ENCODE measurements at places on chromosomes 1 and 21.

DNA sequence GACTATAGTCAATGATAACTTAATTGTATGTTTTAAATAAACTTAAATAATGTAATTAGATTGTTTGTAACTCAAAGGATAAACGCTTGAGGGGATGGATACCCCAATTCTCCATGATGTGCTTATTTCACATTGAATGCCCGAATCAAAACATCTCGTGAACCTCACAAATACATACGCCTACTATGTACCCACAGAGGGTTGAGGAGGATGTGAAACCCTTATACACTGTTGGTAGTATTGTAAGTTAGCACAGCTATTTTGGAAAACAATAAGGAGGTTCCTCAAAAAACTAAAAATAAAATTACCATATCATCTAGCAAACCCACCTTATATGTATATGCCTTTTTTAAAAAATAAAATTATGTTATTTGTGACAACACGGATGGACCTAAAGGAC is 198.6 kb downstream of the MRPL39 start:
- no peak for DNase-seq

- DNase-seq = no peak
Observed at GRCh38 chr1:94553323-94553730, 11.8 kb upstream of the F3 start.

- DNase-seq = no peak
Observed at GRCh38 chr1:116163533-116163932, 52.3 kb downstream of the MAB21L3 start.

- no peak for DNase-seq
Observed at GRCh38 chr1:153358691-153358975, 979 bp downstream of the S100A9 start.

DNA sequence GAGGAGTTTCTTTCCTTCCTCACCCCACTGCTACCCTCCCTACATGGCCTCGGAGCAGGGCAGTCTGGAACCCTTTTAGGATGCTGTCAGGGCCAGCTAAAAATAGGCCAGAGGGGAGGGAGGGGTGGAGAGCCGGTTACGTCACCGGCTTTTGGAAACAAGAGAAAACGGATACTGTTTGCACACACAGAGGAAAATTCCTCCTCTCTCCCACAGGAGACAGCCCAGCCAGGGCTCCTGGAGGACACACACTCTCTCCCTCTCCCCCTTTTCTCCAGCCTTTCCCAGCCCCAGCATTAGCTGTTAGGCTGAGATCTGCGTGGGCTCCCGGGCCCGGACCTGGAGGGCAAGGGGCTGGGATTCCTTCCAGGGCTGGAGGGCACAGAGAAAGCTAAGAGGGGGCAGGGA is 20.0 kb upstream of the ALDH4A1 start:
- DNase-seq = no peak

DNA sequence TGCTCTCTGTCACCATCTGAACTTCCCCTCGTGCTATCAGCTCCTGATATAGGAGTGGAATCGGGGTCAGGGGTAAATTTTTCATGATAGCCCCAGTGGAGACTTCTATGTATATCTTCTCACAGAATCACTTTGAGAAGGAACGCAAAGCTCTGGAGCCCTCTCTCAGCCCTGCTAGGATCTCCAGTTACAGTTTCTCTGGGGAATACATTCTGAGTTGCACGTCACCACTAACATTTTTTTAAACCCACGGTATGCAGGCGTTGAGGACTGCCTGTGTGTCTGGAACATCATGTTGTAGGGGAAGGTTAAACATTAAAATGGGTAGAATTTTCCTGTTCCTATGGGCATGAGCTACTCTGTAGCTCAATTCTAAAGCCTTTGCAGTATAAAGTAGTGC is 116.4 kb upstream of the FAM78B start:
- no peak for DNase-seq

DNA sequence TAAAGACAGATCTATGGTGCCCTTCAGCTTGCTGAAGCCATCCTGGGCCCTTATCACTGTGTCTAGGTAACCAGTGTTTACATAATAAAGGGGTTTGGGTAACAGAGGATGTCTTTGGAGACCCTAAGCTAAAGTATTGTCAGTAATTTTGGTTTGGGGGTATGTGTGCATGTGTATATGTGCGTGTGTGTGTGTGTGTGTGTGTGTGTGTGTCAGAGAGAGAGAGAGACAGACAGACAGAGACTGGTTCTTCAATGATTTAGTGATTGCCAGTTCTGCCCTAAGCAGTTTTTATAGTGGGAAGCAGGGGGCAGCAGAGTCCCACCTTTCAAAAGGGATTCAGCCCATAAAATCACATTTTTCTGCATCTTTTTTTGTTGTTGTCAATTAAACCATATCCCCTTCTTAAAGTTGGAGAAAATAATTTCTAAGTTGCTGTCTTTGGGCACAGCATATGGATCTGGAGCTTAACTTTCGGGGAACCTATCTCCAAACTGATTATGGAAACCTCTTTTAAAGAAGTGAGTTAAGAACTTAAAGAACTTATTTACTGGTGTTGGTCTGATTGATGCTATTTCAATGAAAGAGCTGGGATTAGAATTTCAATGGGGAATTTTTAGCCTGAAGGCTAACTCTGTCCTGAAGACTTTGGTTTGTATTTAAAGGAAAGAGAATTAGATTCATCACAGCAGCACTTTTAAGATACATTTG is 51.1 kb downstream of the ZNF326 start:
- DNase-seq = peak; percentile 20

DNA sequence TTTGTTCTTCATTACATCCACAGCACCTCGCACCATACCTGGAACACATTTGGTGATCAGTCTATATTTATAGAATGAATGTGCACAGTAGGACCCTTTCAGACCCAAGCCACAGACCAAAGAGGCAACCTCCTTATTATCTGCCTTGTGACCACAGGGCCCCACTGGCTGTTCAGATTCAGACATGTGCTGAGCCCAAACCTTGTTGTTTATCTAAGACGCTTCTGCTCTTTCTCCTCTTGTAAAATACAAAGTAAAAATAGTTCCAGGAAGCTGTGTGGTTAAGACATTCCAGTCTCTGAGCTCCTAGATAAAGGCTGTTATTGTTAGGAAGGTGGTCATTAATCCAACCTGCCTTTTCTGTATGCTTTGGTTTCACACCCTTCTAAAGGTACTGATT is 3.6 kb upstream of the SCMH1 start:
- no peak for DNase-seq

- no peak for DNase-seq
Observed at GRCh38 chr1:10962483-10962882, 50.0 kb upstream of the TARDBP start.

DNA sequence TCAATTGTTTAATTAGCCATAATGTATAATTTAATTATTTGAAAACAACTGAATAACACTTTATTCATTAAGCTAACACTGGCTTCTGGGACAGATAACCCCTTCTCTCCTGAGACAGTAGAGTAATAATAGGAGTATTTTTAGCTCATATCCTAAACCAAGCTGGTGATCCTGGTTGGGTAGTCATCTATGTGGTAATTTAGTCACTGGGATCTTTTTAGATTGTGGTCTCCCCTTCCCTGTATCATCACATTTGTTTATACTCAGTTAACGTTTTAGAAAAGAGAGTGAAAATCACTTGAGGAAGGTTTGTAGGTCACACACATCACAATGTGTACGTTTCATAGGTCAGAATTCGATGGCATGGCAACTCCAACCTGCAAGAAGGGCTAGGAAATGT is 1356.6 kb upstream of the ADGRL2 start:
- no peak for DNase-seq

- no peak for DNase-seq
Observed at GRCh38 chr1:77597310-77597709, 85.1 kb downstream of the ZZZ3 start.

- no peak for DNase-seq
Observed at GRCh38 chr1:185453496-185454192, 136.6 kb upstream of the IVNS1ABP start.

- DNase-seq = no peak
Observed at GRCh38 chr21:42989816-42990650, 15.7 kb downstream of the PKNOX1 start.

DNA sequence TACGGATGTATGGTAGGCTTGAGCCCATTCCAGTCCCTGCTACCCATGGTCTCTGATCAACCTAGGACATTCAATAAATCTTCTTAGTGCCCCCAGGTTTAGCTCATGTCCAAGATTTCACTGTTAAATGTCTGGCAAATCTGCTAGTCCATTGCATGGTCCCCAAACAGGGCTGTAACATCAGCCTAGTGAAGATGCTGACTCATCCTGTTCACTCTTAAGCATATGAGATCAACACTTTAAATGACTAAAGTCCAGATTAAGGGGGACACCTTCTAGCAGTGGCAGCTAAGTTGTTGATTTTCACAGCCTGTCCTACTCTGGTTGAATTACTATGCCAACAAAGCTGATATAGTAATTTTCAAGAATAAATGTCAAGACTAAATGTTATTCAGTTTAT is 46.5 kb upstream of the NUF2 start:
- peak; percentile 26 for DNase-seq

GRCh38 chr21:30189773-30190172 is 23.2 kb upstream of the CLDN17 start:
- no peak for DNase-seq

DNA sequence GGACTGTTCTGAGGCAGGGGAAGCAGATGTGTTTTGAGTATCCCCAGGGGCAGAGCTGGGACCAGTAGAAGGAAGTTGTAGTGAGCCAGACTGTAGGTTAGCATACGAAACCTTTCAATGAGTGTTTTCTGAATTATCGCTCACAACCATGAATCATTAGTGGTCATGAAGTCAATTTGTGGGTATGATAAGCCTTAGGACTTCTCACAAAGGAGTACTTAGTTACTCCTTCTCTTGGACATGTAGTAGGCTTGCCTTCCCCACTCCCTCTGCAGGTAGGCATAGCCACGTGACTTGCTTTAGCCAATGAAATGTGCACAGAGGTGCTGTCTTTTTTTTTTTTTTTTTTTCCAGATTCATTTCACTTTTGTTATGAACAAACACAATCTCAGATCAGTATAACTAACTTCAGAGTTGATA is 23.9 kb upstream of the FAAH start:
- peak; percentile 24 for DNase-seq

GRCh38 chr1:204285436-204286305 is 71.9 kb upstream of the GOLT1A start:
- no peak for DNase-seq

- peak; percentile 81 for DNase-seq
Observed at GRCh38 chr1:19476450-19477190, 8.7 kb downstream of the CAPZB start.

- no peak for DNase-seq
Observed at GRCh38 chr1:109210058-109210457, 3.7 kb upstream of the SARS1 start.

- peak; percentile 77 for DNase-seq
Observed at GRCh38 chr1:40264354-40264781, 6.3 kb downstream of the ZMPSTE24 start.

- no peak for DNase-seq
Observed at GRCh38 chr1:176785791-176786190, 322.8 kb downstream of the PAPPA2 start.

GRCh38 chr1:232880354-232880753 is 70.1 kb upstream of the NTPCR start:
- DNase-seq = no peak

DNA sequence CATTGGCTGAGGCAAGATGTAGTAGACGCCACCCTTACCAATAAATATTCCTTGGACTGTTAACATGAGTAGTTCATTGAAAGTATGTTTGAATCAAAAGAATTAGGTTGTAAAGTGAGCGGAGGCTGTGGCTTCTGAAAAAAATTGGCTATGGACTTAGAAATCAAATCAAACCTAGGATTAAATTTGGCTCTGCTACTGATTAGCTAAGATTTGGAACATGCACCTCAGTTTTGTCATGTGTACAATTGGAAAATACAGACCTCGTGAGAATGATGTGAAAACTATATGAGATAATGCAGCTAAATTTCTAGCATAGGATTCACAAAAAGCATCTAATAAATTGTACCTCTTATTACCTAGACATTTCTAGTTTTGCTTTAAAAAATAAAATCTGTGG is 85.3 kb upstream of the USP25 start:
- no peak for DNase-seq
